ENCODE measurements at places on chromosomes 6 and 20.

DNA sequence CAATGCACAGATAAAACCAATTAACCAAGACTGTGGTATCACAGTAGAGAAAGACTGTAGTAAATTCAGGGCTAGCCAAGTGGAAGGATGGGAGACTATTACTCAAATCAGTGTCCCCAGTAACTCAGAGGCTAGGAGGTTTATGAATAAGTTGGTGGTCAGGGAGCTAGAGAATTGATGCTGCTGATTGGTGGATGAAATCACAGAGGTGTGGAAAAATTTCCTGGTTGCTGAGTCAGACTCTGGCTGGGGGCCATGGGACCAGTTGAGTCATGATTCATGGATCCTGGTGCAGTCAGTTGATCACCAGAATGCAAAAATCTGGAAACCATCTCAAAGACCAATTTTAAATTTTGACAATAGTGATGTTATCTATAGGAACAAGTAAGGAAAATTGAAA lies 555.9 kb downstream of the C6orf118 start:
- DNase-seq = no peak

GRCh38 chr6:130836055-130836640 lies 8.9 kb downstream of the SMLR1 start:
- DNase-seq = no peak

GRCh38 chr20:62354811-62355341 lies 12.2 kb downstream of the LAMA5 start:
- DNase-seq = no peak

DNA sequence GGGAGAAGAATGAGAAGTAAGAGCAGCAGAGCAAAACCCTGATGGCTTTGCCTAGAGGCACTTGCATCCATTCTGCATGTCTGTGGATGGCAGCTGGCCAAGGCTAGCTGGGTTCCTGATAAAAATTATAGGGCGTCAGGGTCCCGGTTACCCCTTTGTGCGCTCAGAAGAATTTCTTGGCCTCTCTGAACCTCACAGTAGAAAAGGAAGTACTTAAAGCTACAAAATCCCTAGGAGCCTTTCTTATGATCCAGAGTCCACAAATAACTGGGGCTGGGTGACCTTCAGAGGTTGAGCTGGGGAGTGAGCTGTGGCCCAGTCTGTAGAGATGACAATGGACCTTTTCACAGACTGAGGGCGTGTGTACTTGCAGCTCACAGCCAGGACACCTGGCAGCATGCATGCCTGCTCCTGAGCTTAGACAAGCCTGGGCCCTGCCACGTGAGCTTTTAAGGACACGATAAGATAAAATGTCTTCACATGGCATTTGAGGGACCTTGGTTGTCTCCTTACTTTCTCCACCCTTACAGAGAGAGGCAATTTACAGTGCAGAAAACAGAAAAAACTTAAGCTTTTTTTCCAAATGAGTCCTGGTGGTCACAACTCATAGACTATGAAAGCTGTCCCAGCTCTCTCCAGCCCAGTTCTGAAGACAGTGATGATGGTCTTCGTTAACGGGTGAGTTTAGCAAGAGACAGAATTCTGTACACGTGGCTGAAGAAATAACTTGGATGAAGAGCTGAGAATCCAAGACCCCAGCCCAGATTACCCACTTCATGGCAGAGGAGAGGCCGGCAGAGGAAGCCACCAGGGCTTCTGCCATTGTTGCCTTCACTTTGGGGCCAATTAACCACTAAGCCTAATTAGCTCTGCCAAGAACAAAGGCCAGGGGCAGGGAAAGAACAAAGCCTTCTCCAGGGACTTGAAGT lies 50.3 kb downstream of the FOXA2 start:
- DNase-seq = no peak

DNA sequence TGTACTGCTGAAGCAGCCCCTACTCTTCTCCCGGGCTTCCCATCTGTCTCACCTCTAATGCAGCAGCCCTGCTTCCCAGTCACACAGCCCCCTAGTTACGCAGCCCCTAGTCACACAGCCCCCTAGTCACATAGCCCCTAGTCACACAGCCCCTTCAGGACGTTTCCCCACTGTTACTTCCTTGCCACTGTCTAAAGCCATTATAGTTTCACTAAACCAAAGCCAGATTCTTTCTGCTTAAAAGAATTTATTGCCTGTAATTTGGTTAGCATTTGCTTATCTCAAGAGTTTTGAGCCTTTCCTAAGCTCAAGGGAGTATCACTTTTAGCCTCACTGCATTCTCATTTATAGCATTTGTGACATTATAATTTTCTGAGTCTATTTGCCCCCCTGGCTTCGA lies 127.9 kb downstream of the LMBRD1 start:
- DNase-seq = no peak
